H1 (cell line): ENCODE measurements at places on chromosomes 7 and 10. TPM values are rescaled to one million over a fixed set of nuclear protein-coding genes. Genes with fewer than 3 reads are reported as not detected.

Gene LBX1
- polyA plus RNA-seq: not detected in 2 replicates

Gene GRID2IP
- 0.80 and 1.5 TPM in 2 replicates for polyA plus RNA-seq

Gene SFMBT2
- 2.9 and 3.4 TPM in 2 replicates for polyA plus RNA-seq

Gene UCMA
- polyA plus RNA-seq: 1.2 and 1.8 TPM in 2 replicates

Gene NXPH1
- polyA plus RNA-seq: 0.14 and 0.24 TPM in 2 replicates
